CD8-positive, alpha-beta memory T cell (primary cell): ENCODE measurements at places on chromosomes 4 and X. TPM values are rescaled to one million over a fixed set of nuclear protein-coding genes. Genes with fewer than 3 reads are reported as not detected.

GRCh38 chr4:151436093-151436518 lies 27.1 kb downstream of the FHIP1A start:
- H3K4me3 ChIP-seq, result no peak overlapping the region
- DNase-seq, result no peak
- no peaks in the 10 kb centered on the region for H3K27me3 ChIP-seq

DNA sequence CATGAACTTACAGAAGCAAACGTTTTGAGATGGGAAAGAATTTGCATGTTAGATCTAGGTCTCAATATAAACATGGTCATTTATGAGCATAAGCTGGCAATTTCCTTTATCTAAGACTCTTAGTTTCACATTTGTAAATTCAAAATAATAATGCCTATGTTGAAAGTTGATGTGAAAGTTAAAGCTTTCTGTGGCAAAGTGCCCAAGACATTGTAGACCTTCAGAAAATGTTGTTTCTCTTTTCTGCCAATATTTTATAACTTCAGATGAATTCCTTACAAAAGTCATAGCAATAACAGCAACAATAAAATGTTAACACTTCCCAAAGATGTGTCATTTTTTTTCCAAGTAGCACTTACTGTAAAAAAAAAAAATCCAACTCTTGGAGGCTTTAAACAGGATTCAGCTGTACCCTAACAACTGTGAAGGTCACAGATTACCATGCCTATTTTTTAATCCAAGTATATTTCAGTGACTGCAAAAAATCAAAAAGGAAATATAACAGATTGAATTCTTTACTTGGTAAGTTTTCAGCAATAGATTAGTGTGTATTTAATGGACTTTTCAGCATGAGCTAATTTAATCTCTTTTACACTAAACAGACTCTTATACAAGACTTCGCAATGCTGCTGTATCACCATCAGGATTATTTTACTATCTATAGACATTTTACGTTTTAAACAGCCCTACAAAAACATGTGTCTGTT lies 206.5 kb upstream of the PDE5A start:
- no peak for DNase-seq
- no peak overlapping the region for H3K27ac ChIP-seq
- H3K27me3 ChIP-seq, result no peaks in the 10 kb centered on the region
- H3K4me3 ChIP-seq, result no peak overlapping the region
- no peaks in the 10 kb centered on the region for H3K36me3 ChIP-seq

- DNase-seq, result no peak
- no peaks in the 10 kb centered on the region for H3K36me3 ChIP-seq
- no peak overlapping the region for H3K4me3 ChIP-seq
- H3K27me3 ChIP-seq, result no peaks in the 10 kb centered on the region
- H3K27ac ChIP-seq, result no peak overlapping the region
Observed at GRCh38 chr4:26238426-26238777, 82.4 kb upstream of the RBPJ start.

- no peaks in the 10 kb centered on the region for H3K36me3 ChIP-seq
- no peak for DNase-seq
- H3K27ac ChIP-seq, result no peak overlapping the region
- H3K4me1 ChIP-seq, result no peaks in the 10 kb centered on the region
Observed at GRCh38 chr4:84994280-84994679, 27.8 kb upstream of the WDFY3 start.

- H3K36me3 ChIP-seq, result no peaks in the 10 kb centered on the region
- no peaks in the 10 kb centered on the region for H3K27me3 ChIP-seq
- no peak overlapping the region for H3K4me3 ChIP-seq
- no peak overlapping the region for H3K27ac ChIP-seq
- H3K4me1 ChIP-seq, result no peaks in the 10 kb centered on the region
Observed at GRCh38 chr4:47639531-47639930, 154.5 kb downstream of the ATP10D start.

DNA sequence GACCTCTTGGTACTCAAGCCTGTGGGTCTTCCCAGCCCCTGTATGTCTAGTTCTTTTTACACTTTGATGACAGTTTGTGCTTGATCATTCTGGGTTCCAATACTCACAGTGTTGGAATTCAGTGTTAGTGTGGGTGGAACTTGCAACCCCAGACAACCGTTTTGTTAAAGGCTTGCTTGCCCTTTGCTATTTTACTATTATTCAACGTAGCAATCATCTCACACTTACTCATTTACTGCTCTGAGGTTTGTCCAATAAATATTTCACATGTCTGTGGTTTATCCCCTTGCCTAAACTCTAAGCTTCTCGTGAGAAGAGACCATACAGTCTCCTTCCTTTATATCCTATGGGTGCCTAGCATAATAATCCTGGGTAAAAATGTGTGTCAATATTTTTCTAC lies 15.3 kb downstream of the CCNG2 start:
- no peak overlapping the region for H3K4me3 ChIP-seq
- no peaks in the 10 kb centered on the region for H3K36me3 ChIP-seq
- peaks cover 4% of the 10 kb centered on the region for H3K27me3 ChIP-seq
- DNase-seq, result no peak

DNA sequence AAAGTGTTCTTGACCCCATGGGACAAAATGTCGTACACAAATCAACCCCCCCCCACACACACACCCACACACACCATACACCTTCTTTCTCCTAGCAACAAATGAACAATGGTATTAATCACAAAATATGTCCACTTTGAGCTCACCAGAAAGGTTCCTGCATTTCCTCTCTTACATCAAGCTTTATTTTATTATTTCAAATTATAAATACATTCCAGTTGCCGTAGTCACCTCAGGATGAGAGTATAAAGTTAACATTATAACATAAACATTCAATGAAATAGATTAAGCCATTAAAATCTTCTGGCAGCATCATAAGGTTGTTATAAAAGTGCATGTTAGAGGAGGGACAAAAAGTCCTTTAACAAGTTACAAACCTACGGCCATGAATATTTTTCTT lies 7.3 kb downstream of the XK start:
- H3K4me1 ChIP-seq, result no peaks in the 10 kb centered on the region
- DNase-seq, result no peak
- H3K27me3 ChIP-seq, result no peaks in the 10 kb centered on the region
- H3K36me3 ChIP-seq, result no peaks in the 10 kb centered on the region
- no peak overlapping the region for H3K27ac ChIP-seq

GRCh38 chr4:140609548-140610425 lies 41.0 kb upstream of the UCP1 start:
- no peaks in the 10 kb centered on the region for H3K36me3 ChIP-seq
- DNase-seq, result no peak
- H3K27ac ChIP-seq, result no peak overlapping the region
- no peaks in the 10 kb centered on the region for H3K4me1 ChIP-seq

- no peaks in the 10 kb centered on the region for H3K4me1 ChIP-seq
- H3K36me3 ChIP-seq, result no peaks in the 10 kb centered on the region
- H3K27me3 ChIP-seq, result no peaks in the 10 kb centered on the region
- H3K4me3 ChIP-seq, result no peak overlapping the region
- no peak for DNase-seq
Observed at GRCh38 chr4:85393201-85393600, 81.7 kb upstream of the ARHGAP24 start.

DNA sequence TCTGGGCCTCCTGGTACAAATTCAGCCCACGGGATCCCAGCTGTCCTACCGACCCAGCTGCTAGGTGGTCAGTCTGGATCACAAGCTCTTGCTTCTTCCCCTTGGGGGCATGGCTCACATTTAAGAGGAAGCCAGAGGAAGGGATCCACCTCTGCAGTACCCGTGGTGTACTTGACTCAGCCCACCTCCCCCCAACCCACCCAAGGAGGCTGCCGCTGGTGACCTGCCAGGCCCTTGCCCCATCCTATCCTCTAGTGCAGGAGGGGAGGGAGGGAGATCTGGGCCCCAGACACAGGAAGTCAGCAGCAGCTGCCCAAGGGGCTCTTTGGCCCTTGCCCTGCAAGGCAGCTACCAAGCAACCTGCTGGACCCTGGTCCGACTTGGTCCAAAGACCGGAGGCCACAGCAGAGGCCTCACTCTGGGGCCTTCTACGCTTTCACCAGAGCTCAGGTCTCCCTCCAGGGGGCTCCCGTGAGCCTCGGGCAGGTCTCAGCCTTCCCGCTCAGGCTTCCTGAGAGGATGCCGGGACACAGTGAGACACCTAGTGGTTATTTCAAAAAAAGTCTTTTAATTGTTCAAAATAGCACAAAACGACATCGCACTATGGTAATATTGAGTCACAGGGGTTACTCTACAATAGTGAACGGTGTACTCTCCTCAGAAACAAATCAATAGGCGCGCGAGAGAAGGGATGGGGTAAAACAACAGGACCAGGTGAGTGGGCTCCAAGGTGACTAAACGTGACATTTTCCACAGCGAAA lies 2.7 kb upstream of the RENBP start:
- DNase-seq, result peak; percentile 64
- H3K36me3 ChIP-seq, result peaks cover 10% of the 10 kb centered on the region
- no peak overlapping the region for H3K27ac ChIP-seq
- no peak overlapping the region for H3K4me3 ChIP-seq
- peaks cover 13% of the 10 kb centered on the region for H3K4me1 ChIP-seq

DNA sequence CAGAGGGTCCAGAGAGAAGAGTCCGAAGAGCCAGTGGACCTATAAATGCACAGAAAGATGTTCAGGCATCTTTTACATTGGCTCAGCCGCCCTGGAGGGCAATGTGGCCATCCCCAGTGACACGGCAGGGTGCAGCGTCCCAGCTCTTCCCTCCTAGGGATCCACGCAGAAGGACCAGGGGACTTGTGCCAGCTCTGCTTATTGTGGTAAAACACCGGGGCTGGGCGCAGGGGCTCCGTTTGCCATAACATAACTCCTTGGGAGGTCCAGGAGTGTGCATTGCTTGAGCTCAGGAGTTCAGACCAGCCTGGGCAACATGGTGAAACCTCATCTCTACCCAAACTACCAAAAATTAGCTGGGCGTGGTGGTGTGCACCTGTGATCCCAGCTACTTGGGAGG lies 70.2 kb downstream of the CPZ start:
- H3K4me1 ChIP-seq, result no peaks in the 10 kb centered on the region
- H3K36me3 ChIP-seq, result no peaks in the 10 kb centered on the region
- no peak overlapping the region for H3K4me3 ChIP-seq
- no peaks in the 10 kb centered on the region for H3K27me3 ChIP-seq

GRCh38 chr4:110602061-110602460 lies 20.8 kb downstream of the PITX2 start:
- no peaks in the 10 kb centered on the region for H3K4me1 ChIP-seq
- no peaks in the 10 kb centered on the region for H3K27me3 ChIP-seq
- DNase-seq, result no peak
- H3K27ac ChIP-seq, result no peak overlapping the region

DNA sequence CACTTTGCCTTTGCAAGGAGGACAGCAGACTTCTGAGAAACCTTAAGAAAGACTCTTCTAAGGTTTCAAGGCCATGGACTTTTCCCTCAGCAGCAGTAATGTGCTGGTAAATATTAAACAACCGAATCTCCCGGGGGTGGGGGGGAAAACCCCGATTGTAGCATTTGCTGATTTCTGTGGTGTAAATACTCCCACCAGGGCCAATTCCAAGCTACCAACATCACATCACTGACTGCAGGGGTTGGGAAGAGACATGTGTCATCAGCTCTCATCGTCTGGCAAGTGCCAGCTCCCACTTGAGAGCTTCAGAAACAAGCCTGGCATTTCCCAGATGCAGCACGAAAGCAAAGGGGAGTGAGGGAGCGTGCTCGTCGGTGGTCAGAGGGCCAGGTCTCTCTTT lies 101.2 kb downstream of the BCOR start:
- no peak overlapping the region for H3K27ac ChIP-seq
- H3K4me3 ChIP-seq, result no peak overlapping the region
- no peaks in the 10 kb centered on the region for H3K4me1 ChIP-seq
- no peaks in the 10 kb centered on the region for H3K36me3 ChIP-seq
- H3K27me3 ChIP-seq, result no peaks in the 10 kb centered on the region

DNA sequence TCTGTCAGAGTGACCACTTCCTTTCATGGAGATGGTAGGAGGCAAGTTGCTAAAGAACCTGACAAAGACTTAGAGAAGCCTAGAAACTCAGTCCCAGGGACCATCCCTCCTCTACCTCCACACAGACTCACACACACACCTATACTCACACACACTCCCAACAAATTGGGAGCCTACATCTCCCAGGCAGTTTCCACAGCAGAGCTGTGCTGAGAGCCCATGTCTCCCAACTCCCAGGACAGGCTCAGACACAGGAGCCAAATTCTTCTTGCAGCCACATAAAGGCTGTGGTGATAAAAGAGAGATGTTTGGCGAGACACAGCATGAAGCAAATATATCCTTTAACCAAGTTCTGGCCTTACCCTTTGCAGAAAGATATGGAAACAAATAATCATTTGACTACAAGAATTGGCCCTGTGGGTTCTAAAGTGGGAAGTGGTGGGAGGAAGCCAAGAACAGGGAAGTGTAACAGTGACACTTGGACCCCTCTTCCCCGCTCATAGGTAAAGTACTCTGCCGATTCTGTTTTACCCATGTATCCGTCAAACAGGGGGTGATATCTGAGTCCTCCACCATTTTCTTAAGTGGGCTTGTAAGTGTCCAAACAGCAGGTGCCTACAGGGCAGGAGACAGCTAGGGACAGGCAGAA lies 11.0 kb upstream of the IDS start:
- no peak overlapping the region for H3K27ac ChIP-seq
- peaks cover 33% of the 10 kb centered on the region for H3K4me1 ChIP-seq
- no peak overlapping the region for H3K4me3 ChIP-seq
- no peaks in the 10 kb centered on the region for H3K36me3 ChIP-seq

Gene XAGE2
- not detected for total RNA-seq
